ENCODE measurements at places on chromosomes 5 and 9.
A peak's percentile ranks its signal among the peaks of the same experiment; 100 is the strongest.

GRCh38 chr5:35458824-35459207 is 158.8 kb upstream of the SPEF2 start:
- DNase-seq, result no peak

- no peak for DNase-seq
Measured at GRCh38 chr9:82130331-82131042, 141.9 kb downstream of the SPATA31D1 start.

DNA sequence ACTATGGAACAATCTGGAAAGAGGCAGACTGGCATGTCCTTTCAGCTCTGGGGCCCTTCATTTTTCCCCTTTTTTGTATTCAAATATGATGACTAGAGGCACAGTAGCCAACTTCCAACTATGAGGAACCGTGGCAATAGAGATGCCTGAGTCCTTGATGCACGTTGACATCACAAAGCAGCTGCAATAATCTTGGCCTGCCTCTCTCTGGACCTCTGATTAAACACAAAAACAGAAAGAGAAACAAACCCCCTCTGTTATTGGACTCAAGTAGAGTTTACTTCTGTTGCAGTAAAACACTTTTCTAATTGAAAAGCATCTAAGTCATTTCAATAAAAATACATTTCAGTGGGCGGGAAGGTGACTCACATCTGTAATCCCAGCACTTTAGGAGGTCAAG is 122.2 kb upstream of the GRAMD2B start:
- DNase-seq, result no peak

DNA sequence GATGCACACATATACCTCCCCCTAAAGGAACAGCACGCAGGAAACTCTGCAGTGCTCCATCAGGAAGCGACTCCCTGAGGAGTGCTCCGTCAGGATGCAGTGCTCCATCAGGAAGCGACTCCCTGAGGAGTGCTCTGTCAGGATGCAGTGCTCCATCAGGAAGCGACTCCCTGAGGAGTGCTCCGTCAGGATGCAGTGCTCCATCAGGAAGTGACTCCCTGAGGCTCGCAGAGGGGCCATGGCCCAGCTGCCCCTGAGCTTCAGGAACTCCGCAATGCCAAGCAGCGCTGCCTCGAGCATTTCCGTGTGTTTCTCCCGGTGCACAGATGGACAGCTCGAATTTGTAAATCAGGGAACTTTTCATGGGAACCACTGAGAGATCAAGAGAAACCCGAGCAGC is 88.1 kb downstream of the PAX5 start:
- no peak for DNase-seq

GRCh38 chr9:93237540-93237939 is 53.6 kb downstream of the WNK2 start:
- DNase-seq, result no peak

DNA sequence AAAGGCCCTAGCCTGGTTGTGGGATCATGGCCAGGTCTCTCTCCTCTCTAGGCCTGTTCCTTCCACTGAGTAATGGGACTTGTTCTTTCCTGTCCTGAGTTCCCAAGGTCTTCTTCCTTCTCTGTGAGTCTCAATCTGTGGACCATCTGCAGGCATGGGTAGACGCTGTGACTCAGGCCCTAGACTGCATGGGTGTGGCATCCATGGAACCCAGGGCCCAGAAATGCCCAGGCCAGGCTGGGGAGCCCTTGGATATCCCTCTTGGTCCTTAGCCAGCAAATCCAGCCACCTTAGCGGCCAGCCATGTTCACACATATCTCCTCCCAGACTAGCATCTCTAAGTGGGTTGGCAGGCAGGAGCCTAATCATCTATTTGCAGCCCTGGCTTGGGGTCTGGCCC is 2.3 kb upstream of the ACSL6 start:
- no peak for DNase-seq

GRCh38 chr9:68698943-68699509 is 6.0 kb upstream of the PIP5K1B start:
- no peak for DNase-seq

DNA sequence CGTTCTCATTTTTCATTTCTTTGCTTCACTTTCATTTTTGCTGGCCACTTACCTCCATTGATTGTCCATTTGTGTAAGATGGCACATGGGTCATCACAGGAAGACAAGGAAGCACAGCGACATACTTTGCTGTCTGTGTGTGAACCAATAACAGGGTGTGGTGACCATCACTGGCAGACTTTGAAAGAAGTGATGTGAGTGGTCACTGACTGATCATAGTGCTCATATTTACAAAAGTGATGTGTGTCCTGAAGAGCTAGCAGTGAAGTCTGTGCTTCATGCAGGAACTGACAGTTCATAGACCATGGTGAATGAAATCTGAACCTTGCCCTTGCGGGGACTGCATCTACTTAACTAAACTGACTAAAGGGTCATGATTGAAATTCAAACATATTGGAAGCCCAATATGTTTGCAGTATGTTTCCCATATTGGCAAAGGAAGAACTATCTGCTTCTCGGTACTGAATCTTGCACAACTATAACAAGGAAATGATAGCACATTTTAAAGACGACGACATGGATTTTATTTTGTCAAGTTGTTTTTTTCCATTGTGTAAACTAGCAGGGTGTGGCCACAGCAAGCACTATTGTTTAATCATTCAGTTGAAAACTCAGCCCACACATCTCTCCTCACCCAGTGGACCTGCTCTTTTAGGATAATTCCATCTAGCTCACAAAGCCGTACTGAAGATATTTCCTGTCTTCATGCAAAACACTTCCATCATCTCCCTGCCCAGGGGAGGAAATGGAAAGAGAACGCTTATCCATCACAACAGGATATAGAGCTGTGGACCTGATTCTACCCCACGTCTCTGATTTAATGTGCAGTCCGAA is 232.0 kb upstream of the ANKRD55 start:
- no peak for DNase-seq

- peak; percentile 75 for DNase-seq
Measured at GRCh38 chr5:175889910-175890684, 18.7 kb downstream of the CPLX2 start.

GRCh38 chr9:93683331-93684134 is 107.1 kb downstream of the PHF2 start:
- DNase-seq, result no peak

DNA sequence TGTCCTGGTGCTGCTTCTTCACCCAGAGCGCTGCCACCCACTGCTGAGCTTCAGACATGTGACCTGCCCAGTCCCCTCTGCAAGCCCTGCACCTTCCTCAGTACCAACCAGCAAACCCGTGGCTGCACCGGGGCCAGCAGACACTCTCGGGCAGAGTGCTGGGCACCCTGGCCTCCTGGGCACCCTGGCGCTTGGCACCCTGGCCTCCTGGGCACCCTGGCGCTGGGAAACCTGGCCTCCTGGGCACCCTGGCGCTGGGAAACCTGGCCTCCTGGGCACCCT is 31.7 kb upstream of the SLC12A7 start:
- no peak for DNase-seq

- peak; percentile 68 for DNase-seq
Measured at GRCh38 chr9:110160123-110160522, 47.8 kb downstream of the C9orf152 start.

GRCh38 chr5:132483661-132484390 is 6.7 kb downstream of the IRF1 start:
- DNase-seq, result no peak

GRCh38 chr9:112061152-112061740 is 113.9 kb downstream of the SUSD1 start:
- DNase-seq, result peak; percentile 97

DNA sequence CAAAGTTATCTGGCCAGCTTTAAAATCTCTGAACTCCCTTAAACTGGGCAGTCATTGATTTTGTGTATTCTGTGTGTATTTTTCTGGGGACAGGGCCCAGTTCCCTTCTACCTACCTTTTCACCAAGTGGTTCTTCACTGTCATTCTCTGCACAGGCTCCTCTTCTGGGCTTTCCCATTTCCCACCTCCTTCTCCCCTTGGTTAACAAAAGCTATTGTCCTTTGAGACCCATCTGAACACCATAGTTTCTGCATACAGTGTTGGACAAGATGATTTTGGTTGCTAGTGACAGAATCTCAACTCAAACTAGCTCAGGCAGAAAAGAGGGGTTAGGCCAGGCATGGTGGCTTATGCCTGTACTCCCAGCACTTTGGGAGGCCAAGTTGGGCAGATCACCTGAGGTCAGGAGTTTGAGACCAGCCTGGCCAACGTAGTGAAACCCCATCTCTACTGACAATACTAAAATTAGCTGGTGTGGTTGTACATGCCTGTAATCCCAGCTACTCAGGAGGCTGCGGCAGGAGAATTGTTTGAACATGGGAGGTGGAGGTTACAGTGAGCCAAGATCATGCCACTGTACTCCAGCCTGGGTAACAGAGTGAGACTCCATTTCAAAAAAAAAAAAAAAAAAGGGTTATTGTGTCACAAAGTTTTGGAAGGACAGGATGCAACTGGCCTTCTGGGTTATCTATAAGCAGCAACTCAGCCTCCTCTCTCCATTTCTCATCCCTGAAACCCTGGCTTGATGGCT is 31.0 kb upstream of the ANKRD34B start:
- DNase-seq, result no peak

GRCh38 chr5:180130876-180131740 is 59.5 kb upstream of the RNF130 start:
- DNase-seq, result no peak

DNA sequence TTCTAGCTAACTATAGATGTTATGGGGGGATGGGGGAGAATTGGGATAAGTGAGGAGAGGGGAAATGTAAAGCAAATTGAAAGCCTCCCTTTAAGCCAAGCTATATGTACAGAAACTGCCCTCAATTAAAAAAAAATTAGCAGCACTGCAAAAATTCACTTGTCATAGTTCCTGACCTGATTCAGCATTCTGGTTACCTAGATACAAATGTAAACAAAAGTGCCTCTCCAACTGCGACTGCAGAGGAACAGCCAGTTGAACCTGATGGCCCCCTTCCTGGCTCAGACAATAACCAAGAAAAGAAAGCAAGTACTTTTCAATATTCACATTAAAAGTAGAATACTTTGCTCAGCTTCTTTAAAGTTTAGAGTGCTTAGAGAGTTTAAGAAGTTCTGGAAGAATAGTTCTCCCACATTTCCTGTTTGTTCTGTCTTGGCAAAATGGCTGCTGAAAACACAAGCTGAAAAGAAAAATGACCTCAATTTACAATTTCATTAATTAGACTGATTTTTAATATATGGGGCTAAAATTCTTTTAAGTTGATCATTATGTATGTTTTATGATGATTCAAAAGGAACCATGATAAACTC is 1.5 kb downstream of the FAM81B start:
- DNase-seq, result peak; percentile 26

GRCh38 chr9:35757226-35757891 is 3.3 kb upstream of the MSMP start:
- DNase-seq, result peak; percentile 34

GRCh38 chr9:98997604-98998003 is 53.9 kb downstream of the COL15A1 start:
- no peak for DNase-seq

GRCh38 chr9:105911104-105911911 is 217.0 kb downstream of the TMEM38B start:
- no peak for DNase-seq

DNA sequence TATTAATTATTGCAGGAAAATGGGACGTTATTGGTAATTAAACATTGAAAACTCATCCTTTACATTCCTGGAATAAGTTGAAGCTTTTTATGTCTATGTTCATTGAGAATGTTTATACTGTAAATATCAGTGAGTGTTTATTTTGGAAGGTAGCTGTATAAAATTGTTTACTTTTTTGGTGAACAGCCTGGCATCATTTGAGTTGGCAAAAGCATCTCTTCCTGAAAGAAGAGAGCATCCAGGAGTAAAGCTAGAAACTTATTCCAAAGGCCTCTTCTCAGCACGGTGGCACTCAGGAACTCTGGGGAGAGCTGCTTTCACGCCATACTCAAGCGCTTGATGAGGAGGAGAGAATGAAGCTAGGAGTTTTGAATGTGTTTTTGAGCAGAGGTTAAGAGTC is 79.9 kb downstream of the GAPVD1 start:
- DNase-seq, result no peak

DNA sequence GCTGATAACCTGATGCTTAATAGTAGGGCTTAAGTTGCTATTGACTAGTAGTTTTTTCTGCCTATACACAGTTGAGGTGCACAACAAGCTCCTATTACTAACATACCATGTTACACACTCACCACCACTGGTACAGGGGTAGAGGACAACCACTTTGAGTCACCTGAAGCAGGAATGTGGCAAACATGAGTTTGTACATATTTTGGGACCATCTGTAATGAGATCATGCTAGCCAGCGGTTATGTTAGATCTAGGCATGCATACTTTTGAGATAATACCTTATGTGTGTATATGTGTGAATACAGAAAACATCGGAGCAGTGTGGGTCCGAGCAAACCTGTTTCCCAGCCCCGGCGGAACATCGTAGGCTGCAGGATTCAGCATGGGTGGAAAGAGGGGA is 72.8 kb upstream of the NXNL2 start:
- DNase-seq, result peak; percentile 20

GRCh38 chr5:72478276-72478675 is 28.9 kb downstream of the ZNF366 start:
- DNase-seq, result no peak

GRCh38 chr9:134634176-134634575 is 7.4 kb upstream of the COL5A1 start:
- DNase-seq, result no peak

- no peak for DNase-seq
Measured at GRCh38 chr9:86926145-86926544, 21.2 kb downstream of the GAS1 start.

GRCh38 chr5:141691286-141691866 is 9.3 kb upstream of the ARAP3 start:
- no peak for DNase-seq

DNA sequence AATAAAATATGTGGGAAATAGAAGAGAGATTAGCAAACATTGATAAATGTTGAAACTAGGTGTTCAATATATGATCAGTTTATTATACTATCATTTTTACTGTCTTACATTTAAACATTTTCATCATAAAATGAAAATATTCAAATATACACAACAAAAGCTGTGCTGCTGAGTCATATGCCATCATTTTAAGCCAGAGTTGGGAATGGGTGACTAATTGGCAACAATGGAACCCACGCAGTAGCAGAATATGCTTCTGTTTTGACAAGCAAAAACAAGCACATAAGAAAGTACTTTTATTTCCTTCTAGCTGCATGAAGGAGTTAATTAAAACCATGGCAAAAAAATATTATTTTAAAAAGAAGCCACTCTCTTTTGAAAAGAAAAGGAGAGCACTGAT is 340.0 kb upstream of the EDIL3 start:
- DNase-seq, result peak; percentile 39

DNA sequence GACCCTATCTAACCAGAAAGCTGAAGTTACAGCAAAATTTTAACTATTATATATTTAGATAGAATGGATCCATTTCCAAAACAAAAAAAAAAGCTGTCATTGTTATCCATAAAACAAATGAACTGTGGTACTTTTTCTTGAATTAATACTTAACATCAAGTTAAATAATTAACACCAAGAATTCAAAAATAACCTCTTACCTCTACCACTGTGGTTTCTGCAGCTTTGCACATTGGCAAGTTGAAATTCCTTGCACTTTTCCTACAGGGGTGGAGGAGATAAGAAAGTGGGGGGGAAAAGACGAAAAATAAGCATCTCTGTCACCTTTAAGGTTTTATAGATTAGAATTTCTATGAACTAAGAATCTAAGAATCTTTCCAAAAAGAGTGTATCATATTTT is 30.0 kb downstream of the OXCT1 start:
- DNase-seq, result no peak

GRCh38 chr9:135959814-135960213 is 1.4 kb downstream of the UBAC1 start:
- DNase-seq, result no peak

Data from NCI-H226 (cell line).